ENCODE measurements at places on chromosomes 3 and 15. TPM values are rescaled to one million over a fixed set of nuclear protein-coding genes. Genes with fewer than 3 reads are reported as not detected.

DNA sequence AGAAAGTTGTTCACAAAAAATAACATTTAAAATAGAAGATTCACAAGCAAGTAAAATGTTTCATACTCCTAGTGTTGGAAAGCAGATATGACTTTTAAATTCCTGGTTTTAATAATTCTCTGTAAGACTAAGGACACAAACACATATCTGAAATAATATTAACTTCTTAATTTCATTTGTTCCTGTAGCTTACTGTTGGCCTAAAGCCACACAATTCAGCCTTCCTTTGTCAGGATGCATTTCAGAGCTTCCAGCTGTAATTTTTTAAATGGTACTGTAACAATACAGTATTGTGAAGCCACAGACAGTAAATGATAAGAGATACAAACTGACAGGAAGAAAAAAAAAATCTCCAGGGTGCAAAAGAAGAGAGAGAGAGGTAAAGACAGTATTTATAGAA is 84.2 kb downstream of the TMCC1 start:
- H3K4me3 ChIP-seq, result no peak overlapping the region
- no peak overlapping the region for H3K27ac ChIP-seq
- no peaks in the 10 kb centered on the region for H3K27me3 ChIP-seq
- H3K36me3 ChIP-seq, result no peaks in the 10 kb centered on the region

GRCh38 chr3:32630266-32630665 is 54.7 kb upstream of the CNOT10 start:
- no peak overlapping the region for H3K4me3 ChIP-seq
- no peak overlapping the region for H3K27ac ChIP-seq
- no peaks in the 10 kb centered on the region for H3K36me3 ChIP-seq
- DNase-seq, result no peak
- H3K4me1 ChIP-seq, result no peaks in the 10 kb centered on the region

- H3K27me3 ChIP-seq, result no peaks in the 10 kb centered on the region
- H3K4me3 ChIP-seq, result no peak overlapping the region
- no peaks in the 10 kb centered on the region for H3K4me1 ChIP-seq
- no peaks in the 10 kb centered on the region for H3K36me3 ChIP-seq
Observed at GRCh38 chr3:107394502-107394901, 17.3 kb downstream of the CCDC54 start.

GRCh38 chr3:152969557-152970300 is 134.8 kb downstream of the P2RY1 start:
- H3K27ac ChIP-seq, result no peak overlapping the region
- no peak overlapping the region for H3K4me3 ChIP-seq
- DNase-seq, result no peak

GRCh38 chr3:9500108-9501050 is 53.2 kb downstream of the LHFPL4 start:
- H3K36me3 ChIP-seq, result no peaks in the 10 kb centered on the region
- peak overlapping the region; percentile 51 for H3K4me3 ChIP-seq
- H3K27ac ChIP-seq, result no peak overlapping the region
- peak; percentile 98 for DNase-seq
- peaks cover 24% of the 10 kb centered on the region for H3K4me1 ChIP-seq
- H3K27me3 ChIP-seq, result peaks cover 5% of the 10 kb centered on the region

DNA sequence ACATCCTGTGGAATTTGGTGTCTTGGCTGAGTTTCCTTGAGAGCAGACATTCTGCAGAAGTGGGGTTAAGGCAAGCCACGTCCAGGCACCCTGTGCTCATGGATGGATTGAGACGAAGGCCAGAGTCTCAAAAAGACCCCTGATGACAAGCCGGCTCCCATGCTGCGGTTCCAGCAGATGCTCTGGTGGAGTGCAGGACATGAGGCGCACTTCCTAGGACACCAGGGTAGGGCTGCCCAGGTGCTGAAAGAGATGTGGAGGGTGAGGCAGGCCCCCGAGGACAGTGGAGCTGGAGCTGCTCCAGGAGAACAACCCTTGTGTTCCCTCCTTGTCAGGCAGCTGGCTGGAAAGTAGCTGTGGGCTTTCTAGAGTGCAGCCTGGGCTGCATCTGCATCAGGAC is 81.0 kb downstream of the ASB7 start:
- peaks cover 21% of the 10 kb centered on the region for H3K4me1 ChIP-seq
- no peak for DNase-seq
- no peak overlapping the region for H3K4me3 ChIP-seq
- H3K27ac ChIP-seq, result no peak overlapping the region

DNA sequence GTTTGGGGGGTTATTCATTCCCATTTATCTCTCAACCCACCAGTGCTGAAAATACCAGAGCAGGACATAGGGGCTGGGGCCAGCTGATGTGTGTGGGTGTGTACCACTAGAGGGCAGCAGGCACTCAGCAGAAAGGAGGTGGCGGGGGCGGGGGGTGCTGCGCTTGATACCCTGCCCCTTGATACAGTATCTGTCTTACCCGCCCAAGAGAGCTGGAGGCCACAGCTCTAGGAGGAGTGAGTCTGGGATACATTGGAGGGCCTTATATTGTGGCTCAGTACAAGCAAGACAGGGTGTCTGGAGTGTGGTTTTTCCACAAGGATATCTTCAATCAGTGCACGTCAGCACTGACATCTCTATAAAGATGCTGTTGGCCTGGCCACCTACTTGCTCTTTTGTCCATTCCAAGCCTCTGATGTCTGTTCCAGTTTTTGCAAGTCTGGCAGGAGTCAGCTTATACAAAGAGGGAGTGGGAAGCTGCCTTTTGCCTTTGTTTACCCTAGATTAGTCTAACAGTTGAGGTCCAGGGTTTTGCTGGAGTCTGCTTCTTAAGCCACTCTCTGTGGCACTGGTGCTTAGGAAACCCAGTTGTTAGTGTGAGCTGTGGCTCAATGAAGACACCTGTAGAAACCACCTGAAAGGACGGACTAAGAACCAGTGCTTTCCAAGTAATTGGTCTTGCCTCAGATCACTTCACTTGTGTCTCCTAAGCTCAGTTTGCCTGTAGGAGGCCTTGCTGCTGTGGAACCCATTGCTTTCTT is 1.5 kb upstream of the RBM15B start:
- H3K4me3 ChIP-seq, result no peak overlapping the region
- H3K36me3 ChIP-seq, result peaks cover 62% of the 10 kb centered on the region
- no peaks in the 10 kb centered on the region for H3K27me3 ChIP-seq
- DNase-seq, result peak; percentile 91

GRCh38 chr3:129596194-129597086 is 10.0 kb downstream of the PLXND1 start:
- H3K27ac ChIP-seq, result peak overlapping the region; percentile 96
- H3K36me3 ChIP-seq, result no peaks in the 10 kb centered on the region
- peaks cover 80% of the 10 kb centered on the region for H3K4me1 ChIP-seq
- peak overlapping the region; percentile 43 for H3K4me3 ChIP-seq
- peak; percentile 99 for DNase-seq

DNA sequence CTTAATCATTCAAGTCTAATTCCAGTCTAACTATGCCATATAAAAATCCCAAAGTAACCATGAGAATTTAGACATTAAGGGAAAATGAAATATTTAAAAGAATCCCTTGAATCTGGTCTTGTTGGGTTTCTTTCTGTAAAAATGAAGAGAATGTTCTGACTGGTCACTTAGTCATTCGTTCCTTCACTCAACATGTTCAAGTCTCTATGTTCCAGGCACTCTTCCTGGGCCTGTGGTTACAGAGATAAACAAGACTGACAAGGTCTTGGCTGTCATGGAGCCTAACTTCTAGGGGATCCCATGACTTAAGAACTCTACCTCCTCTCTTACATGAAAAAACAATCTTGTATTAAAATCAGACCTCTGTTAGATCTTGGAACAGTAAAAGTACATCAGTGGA is 638.6 kb upstream of the TBL1XR1 start:
- peak overlapping the region; percentile 70 for H3K27ac ChIP-seq
- H3K4me3 ChIP-seq, result no peak overlapping the region
- DNase-seq, result peak; percentile 58
- no peaks in the 10 kb centered on the region for H3K27me3 ChIP-seq
- no peaks in the 10 kb centered on the region for H3K36me3 ChIP-seq

GRCh38 chr3:148078658-148079057 is 619.0 kb upstream of the AGTR1 start:
- DNase-seq, result no peak
- no peaks in the 10 kb centered on the region for H3K27me3 ChIP-seq
- H3K27ac ChIP-seq, result no peak overlapping the region
- H3K4me3 ChIP-seq, result no peak overlapping the region
- no peaks in the 10 kb centered on the region for H3K36me3 ChIP-seq

DNA sequence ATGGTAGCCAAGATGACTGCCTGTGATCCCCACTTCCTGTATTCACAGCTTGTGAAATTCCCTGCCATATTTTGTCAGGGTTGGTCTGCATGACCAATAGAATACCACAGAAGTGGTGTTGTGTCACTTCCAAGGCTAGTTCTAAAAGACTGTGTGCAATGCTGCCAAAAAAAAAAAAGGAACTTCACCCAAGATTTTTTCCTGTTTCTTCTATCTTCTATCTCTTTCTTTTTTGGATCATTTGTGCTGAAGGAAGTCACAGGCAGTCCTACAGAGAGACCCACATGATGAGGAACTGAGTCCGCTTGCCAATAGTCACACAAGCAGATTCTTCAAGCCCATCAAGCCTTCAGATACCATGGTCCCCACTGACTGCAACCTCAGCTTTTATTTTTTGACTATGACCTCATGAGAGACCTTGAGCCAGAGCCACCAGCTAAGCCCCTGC is 18.1 kb upstream of the RAF1 start:
- peaks cover 15% of the 10 kb centered on the region for H3K4me1 ChIP-seq
- no peaks in the 10 kb centered on the region for H3K36me3 ChIP-seq
- H3K27me3 ChIP-seq, result no peaks in the 10 kb centered on the region
- H3K4me3 ChIP-seq, result no peak overlapping the region
- DNase-seq, result peak; percentile 74

- H3K4me1 ChIP-seq, result peaks cover 7% of the 10 kb centered on the region
- peaks cover 9% of the 10 kb centered on the region for H3K36me3 ChIP-seq
- no peak overlapping the region for H3K4me3 ChIP-seq
- H3K27me3 ChIP-seq, result no peaks in the 10 kb centered on the region
- no peak overlapping the region for H3K27ac ChIP-seq
Observed at GRCh38 chr3:170077361-170077760, 39.6 kb downstream of the GPR160 start.

DNA sequence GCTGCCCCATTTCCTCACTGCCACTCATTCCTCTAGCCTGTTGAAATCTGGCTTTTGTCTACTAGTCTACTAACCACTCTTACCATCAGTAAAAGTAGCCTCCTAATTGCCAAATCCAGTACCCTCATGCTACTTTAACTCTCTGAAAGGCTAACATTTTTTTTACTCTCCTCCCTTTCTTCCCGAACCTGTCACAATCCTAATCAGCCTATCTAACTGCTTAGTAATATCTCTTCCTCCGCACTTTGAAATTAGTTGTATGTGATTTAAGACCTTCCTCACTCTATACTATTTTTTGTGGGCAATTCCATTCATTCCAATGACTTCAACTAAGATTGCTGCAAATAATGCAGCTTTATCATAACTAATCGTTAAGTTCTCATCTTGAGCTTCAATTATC is 3.7 kb downstream of the SENP7 start:
- H3K36me3 ChIP-seq, result no peaks in the 10 kb centered on the region
- H3K27ac ChIP-seq, result no peak overlapping the region
- H3K27me3 ChIP-seq, result no peaks in the 10 kb centered on the region
- H3K4me3 ChIP-seq, result no peak overlapping the region

DNA sequence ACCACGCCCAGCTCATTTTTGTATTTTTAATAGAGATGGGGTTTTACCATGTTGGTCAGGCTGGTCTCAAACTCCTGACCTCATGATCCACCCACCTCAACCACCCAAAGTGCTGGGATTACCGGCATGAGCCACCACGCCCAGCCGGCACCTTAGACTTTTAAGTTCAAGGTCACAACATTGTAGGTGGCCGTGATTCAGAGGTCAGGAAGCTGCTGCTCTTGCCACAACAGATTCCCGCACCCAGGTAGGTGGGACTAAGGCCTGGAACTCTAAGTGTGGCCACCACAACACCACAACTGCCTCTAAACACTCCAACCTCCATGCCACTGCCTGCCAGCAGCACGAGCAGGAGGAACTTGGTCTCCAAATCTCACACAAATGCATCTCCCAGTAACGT is 196.8 kb downstream of the STT3B start:
- no peak overlapping the region for H3K4me3 ChIP-seq
- H3K4me1 ChIP-seq, result no peaks in the 10 kb centered on the region
- no peak for DNase-seq
- no peak overlapping the region for H3K27ac ChIP-seq

- H3K27ac ChIP-seq, result no peak overlapping the region
- peaks cover 16% of the 10 kb centered on the region for H3K4me1 ChIP-seq
- H3K27me3 ChIP-seq, result no peaks in the 10 kb centered on the region
Observed at GRCh38 chr15:69400850-69401249, 13.3 kb upstream of the KIF23 start.

GRCh38 chr3:24242012-24242698 is 252.5 kb downstream of the THRB start:
- DNase-seq, result peak; percentile 65
- no peaks in the 10 kb centered on the region for H3K36me3 ChIP-seq
- no peak overlapping the region for H3K27ac ChIP-seq
- H3K27me3 ChIP-seq, result peaks cover 14% of the 10 kb centered on the region

- H3K27me3 ChIP-seq, result no peaks in the 10 kb centered on the region
- no peak for DNase-seq
- no peak overlapping the region for H3K27ac ChIP-seq
- H3K36me3 ChIP-seq, result peaks cover 22% of the 10 kb centered on the region
Observed at GRCh38 chr3:98513736-98514135, 9.0 kb downstream of the CLDND1 start.

Gene MAGEL2
- total RNA-seq, result not detected

Gene CPLX3
- total RNA-seq, result not detected

Gene FETUB
- not detected for total RNA-seq

Gene SLC41A3
- 59.4 TPM for total RNA-seq

Gene NDN
- 51.9 TPM for total RNA-seq

Gene EPM2AIP1
- total RNA-seq, result 22.8 TPM

Gene BTLA
- total RNA-seq, result 0.36 TPM

Gene CCR4
- total RNA-seq, result not detected

Gene FSIP1
- 3.6 TPM for total RNA-seq

Gene ZNF148
- 35.9 TPM for total RNA-seq

All from osteoblast (primary cell).